ENCODE measurements at places on chromosomes 13 and 19. TPM values are rescaled to one million over a fixed set of nuclear protein-coding genes. Genes with fewer than 3 reads are reported as not detected.

KLF1 gene
- 0.77 TPM for total RNA-seq

PLIN3 gene
- 23.2 TPM for total RNA-seq

ZNF208 gene
- total RNA-seq, result 49.6 TPM

PRR19 gene
- not detected for total RNA-seq

SIGLEC14 gene
- total RNA-seq, result 1.0 TPM

RNF17 gene
- total RNA-seq, result not detected

CEACAM4 gene
- not detected for total RNA-seq

NOVA2 gene
- total RNA-seq, result 1.5 TPM

All from uterus (tissue), 4 donors.